Memory B cell (primary cell): ENCODE measurements at places on chromosomes 6 and 20.

DNA sequence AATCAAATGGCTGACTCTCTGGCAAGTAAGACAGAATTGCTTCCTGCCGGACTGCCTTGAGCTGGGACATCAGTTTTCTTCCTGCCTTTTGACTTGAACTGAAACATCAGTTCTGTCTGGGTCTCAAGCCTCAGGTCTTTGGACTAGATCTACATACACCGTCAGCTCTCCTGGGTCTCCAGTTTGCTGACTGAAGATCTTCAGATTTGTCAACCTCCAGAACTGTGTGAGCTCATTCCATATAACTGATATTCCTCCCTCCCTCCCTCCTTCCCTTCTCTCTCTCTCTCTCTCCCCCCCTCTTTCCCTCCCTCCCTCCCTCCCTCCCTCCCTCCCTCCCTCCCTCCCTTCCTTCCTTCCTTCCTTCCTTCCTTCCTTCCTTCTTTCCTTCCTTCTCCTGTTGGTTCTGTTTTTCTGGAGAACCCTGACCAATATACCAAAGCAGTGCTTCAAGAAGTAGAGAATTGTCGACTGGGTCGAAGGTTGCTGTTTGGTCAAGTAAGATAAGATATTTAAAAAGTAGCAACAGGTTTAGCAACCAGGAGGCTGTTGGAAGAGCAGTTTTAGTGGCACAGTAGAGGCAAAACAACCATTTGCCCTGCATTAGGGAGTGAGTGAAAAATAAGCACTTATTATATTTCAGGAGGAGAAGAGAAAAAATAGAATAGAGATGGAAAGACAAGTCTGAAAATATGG is 33.1 kb upstream of the CMTR1 start:
- no peak for DNase-seq

DNA sequence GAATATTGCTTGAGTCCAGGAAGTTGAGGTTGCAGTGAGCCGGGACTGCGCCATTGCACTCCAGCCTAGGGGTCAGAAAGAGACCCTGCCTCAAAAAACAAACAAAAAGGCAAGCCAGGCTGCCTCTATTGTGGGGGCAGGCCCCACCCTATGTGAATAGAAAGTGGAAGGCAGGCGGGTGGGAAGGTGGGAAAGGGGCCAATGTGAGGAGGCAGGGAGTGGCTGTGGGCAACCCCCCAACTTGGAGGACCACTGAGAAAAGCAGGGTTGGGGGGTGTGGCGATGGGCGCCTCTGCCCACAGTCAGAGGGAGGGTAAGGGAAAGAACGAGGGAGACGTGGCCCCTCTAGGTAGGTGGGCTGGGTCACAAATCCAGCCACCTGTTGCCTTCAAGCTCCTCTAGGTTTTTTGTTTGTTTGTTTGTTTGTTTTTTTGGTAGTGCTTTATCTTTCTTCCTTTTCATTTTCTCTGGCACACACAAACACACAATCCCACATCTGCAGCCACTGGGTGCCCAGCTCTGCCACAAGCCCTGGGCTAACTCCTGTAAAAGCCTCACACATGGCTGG is 5.3 kb upstream of the AP5S1 start:
- DNase-seq: no peak

GRCh38 chr6:108795122-108795521 is 53.1 kb upstream of the ARMC2 start:
- no peak for DNase-seq

GRCh38 chr20:40309731-40310130 is 379.3 kb downstream of the MAFB start:
- DNase-seq: no peak

DNA sequence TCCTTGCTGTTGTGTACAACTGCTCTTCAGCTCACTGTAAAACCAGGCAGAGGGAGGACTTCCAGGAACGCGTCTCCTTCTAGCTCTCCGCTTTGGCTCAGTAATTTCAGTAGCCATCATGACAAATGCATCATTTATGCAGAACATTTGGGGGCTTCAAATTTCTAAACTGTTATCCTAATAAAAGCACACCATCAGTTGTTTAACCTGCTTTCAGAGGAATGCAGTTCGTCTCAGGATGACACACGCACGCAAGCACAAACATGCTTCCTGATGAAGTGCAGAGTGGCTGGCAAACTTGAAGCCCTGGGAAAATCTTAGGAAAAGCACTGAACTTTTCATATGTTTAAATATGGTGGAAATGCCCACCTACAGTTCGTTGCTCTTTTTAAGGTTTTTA is 24.4 kb downstream of the SLC22A23 start:
- DNase-seq: no peak

GRCh38 chr20:38021087-38021772 is 12.0 kb downstream of the TTI1 start:
- DNase-seq: no peak

GRCh38 chr6:68876792-68877493 is 241.9 kb downstream of the ADGRB3 start:
- no peak for DNase-seq

GRCh38 chr6:34080357-34080756 is 65.5 kb downstream of the GRM4 start:
- DNase-seq: no peak

- no peak for DNase-seq
Observed at GRCh38 chr6:28648878-28649375, 123.2 kb downstream of the GPX5 start.
